A172 (cell line): ENCODE measurements at places on chromosomes 5 and 9. TPM values are rescaled to one million over a fixed set of nuclear protein-coding genes. Genes with fewer than 3 reads are reported as not detected.

Gene CNTLN
- total RNA-seq = 9.7 and 10.3 TPM in 2 replicates

Gene SV2C
- total RNA-seq = not detected in 2 replicates

Gene ELL2
- 67.1 and 82.5 TPM in 2 replicates for total RNA-seq

DNA sequence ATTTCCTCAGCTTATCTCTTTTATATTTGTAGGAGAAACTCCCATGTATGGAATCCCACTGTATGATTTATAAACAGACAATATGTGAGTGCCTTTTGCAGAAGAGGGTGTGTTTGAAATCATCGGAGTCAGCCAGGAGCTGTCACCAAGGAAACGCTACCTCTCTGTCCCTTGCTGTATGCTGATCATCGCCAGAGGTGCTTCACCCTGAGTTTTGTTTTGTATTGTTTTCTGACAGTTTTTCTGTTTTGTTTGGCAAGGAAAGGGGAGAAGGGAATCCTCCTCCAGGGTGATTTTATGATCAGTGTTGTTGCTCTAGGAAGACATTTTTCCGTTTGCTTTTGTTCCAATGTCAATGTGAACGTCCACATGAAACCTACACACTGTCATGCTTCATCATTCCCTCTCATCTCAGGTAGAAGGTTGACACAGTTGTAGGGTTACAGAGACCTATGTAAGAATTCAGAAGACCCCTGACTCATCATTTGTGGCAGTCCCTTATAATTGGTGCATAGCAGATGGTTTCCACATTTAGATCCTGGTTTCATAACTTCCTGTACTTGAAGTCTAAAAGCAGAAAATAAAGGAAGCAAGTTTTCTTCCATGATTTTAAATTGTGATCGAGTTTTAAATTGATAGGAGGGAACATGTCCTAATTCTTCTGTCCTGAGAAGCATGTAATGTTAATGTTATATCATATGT, 18.0 kb upstream of the CTSL start:
- no peak for DNase-seq

DNA sequence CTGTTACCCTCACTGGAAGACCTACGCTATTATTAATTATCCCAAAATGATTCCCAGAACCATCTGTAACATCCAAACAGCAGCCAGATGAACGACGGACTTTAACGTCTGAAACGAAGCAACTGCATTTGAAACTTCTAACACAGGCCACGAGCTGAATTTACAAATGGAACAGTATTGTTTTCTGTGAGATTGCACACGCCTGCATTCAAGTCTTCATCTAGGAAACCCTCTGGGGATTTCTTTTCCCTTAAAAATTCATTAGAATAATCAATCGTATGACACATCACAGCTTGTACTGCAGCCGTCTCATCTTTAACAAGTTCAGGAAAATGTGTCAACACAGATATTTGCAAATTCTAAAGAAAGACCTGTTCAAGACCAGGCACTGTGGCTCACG, 80.2 kb downstream of the MYO10 start:
- DNase-seq = no peak

DNA sequence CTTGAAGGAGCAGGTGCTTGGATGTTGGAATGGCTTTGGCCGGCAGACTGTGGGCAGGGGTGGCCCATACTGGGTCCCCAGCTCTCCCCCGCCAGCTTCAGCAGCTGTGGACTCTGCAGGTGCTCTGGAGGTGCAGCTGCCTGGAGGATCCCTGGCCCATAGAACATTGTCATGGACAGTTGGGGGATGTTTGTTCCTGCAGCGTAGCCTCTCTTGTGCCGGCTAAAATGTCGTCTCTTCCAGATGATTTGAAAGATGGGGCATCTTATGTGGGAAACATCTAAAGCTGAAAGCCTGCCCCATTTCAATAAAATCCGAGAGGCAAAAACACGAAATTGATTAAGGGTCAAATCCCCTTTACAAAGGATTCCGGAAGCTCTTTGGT, 13.5 kb upstream of the SLC6A19 start:
- no peak for DNase-seq

GRCh38 chr5:56412601-56413379, 179.7 kb upstream of the ANKRD55 start:
- no peak for DNase-seq

DNA sequence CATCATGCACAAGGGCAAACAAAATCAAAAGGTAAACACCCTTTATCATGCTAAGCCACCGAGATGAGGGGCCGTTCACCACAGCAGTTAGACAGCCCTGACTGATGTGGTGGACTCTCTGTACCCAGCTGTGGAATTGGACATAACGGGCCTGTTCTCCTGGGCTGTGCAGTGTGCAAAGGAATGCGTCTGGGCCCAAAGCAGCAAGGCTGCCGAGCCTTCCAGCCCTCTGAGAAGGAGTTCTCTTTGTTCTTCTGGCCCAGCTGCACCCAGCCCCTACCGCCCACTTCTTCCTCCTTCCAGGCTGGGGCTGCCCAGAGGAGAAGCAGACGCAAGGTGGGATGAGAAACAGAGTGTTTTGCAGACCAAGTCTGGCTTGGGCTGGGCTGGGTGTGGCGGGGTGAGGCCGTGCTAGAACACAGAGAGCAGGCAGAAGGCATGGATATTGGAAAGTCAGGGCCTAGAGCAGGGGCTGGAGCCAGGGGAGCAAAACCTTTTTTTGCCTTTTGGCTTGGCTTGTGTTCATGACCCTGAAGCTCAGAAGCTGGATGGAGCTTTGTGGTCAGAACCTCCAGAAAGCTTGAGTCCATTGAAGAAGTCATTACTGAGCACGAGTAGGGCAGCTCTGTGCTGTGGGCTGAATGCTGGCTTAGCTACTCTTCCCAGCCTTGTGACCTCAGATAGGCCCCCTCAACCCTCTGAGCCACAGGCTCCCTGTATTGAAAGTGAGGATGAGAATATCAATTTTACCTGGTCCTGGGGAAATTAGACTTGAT, 49.8 kb upstream of the SH3PXD2B start:
- DNase-seq = no peak

- no peak for DNase-seq
Observed at GRCh38 chr9:132295181-132295580, 59.6 kb downstream of the SETX start.
